ENCODE measurements at places on chromosomes 1 and 21.

GRCh38 chr1:206736878-206737728 is 33.5 kb upstream of the IL19 start:
- no peak for DNase-seq

DNA sequence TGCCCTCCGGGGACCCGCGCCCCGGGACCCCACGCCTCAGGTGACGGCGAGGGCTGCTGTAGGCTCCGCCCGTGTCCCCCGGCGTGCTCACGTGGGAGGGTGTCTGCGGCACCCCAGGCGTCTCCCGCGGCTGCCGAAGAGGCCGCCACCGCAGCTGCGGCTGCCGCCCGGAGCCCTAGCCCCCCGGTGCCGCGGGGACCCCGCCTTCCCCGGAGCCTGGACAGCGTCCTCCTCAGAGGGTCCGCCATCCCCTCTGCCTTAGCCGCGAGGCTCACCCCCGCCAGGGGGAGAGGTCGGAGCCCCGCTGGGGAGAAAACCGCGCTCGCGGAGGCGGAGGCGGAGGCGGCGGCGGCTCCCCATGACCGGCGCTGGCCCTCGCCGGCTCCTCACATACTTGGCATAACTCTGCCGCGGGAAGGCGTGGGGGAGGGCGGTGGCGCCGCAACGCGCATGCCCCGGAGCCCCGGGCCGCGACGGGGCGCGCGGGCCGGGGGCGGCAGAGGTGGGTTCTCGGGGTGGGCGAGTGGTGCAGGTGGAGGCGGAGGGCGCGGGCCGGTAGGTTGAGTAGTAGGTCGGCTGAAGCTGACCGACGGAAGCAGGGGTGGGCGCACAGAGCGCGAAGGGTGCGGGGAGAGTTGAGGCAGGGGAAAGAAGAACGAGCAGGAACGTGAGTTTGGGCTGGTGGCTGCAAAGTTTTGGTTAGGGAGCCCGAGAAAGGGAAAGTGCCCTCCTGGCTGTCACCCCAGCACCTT is 700 bp upstream of the SYDE2 start:
- peak; percentile 68 for DNase-seq

- DNase-seq: no peak
Measured at GRCh38 chr1:161084597-161084988, 4.8 kb downstream of the NECTIN4 start.

DNA sequence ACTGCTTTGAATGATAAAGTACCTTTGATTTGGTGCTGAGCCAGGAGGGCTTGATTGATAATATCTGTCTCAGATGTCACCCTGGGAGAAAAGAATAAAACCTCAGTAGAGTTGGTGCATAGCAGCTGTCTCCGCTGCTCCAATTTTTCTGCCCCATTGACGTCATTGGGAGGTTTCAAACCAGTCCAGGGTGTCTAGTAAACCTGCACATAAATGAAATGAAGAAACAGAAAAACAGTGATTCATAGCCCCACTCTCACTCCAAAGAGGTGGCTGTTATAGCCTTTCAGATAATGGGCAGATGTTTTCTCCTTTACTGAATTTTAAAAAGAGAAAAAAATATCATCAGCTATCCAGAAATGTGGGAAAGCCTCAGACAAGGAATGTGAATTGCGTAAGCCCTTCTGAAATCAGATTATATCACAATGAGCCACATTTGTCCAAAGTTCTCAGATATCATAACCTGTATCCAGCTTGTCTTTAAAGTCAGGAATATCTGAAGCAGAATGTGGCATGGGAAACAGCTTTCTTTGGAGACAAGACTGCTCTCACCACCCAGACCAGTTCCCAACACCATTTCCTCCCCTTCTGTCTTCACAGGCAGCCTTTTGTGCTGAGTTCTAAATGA is 351.3 kb upstream of the SGIP1 start:
- DNase-seq: peak; percentile 17

DNA sequence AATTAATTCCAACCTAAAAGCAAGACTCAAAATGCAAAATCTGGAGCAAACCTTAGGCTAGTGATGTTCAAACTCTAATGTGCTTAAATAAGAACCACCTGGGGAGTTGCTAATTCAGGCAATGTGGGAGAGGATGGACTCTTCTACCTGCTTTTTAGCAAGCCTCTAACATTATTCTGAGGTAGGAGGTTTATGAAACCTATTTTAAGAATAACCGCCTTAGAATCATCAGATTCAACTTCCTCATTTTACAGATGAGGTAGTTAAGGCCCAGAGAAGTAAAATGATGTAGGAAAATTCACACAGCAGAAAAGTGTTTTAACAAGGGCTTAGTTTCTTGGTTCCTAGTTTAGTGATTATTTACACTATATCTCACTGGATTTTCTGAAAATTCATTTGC is 8.6 kb upstream of the NTNG1 start:
- no peak for DNase-seq

DNA sequence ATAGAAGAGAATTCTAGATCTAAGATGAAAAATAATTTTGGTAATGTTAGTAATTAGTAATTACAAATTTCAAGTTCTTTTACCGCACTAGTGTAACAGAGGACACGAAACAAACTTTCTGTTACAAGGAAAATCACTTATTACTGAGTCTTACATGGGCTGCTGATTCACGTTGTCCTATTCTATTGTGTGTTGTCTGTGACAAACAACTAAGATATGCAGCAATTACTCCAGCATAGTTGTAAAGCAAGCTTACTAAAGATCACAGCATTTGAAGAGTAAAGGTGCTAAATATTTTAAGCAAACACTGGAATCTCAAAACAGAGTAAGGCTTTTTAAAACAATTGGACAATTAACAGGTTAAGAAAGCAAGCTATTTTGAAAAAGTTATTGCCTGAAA is 502.3 kb downstream of the KCNT2 start:
- no peak for DNase-seq

DNA sequence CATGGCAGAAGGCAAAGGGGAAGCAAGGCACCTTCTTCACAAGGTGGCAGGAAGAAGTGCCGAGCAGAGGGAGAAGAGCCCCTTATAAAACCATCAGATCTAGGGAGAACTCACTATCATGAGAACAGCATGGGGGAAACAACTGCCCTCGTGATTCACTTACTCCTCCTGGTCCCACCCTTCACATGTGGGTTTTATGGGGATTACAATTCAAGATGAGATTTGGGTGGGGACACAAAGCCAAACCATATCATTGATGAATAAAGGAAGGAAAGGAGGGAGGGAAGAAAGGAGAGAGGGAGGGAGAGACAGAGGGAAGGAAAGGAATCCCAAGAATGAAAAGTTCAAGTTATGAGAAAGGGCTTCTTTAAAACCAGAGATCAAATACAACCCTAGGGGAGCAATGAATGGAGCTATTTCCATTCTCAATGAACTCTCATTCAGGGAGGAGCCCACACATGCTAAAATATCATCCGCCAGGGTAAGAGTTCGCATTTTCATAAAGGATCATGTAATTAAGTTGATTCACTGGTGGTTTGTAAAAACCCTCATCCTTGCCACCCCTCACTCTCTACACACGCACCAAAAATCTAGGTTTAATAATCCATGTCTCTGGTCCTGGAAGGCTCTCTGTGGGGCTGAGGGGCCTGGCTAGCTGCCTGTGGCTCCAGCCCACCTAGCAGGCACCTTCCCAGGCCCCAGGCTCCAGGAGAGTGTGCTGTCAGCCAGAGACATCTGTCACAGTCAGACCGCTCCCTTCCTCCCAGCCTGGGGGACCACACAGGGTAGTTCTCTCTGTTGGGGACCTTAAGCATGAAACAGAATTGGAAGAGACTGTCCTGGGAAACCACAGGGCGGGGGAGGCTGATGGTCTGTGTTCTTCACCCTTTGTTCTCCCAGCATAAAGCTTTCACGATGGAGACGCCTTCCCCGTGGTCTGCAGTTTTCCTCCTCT is 94.0 kb downstream of the CCDC185 start:
- no peak for DNase-seq

DNA sequence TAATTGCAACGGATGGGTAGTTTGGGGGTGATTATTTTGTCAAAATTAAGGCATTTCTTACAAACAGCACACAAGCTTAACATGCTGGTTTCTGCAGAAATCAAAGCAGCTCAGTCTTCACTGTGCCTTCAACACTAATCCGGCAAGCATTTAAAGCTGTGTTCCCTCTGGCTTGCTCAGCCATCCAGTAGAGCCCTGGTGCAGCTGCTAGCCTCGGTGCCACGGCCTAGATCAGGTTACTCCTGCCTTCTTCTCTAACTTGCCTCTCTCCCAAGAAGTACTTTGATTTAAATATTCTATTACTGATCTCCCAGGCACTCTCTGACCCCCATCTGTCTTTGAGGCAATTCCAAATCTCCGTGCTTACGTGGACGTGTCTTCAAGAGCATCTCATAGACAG is 85.6 kb downstream of the GREM2 start:
- no peak for DNase-seq

- DNase-seq: peak; percentile 57
Measured at GRCh38 chr1:84853741-84854721, 39.0 kb downstream of the LPAR3 start.

DNA sequence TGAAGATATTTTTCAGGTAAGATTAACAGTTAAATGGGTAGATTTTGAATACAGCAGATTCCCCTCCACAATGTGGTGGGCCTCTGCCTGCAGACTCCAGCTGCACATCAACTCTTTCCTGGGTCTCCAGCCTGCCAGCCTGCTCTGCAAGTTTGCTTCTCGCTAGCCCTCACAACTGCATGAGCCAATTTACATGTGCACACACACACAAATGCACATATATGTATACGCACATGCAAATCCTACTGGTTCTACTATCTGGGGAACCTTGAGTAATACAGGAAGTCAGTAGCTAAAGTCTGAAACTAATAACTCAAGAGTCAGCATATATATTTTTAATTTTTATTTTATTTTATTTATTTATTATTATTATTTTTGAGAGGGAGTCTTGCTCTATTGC is 34.8 kb upstream of the QSOX1 start:
- DNase-seq: no peak

GRCh38 chr1:116951200-116951935 is 41.7 kb downstream of the PTGFRN start:
- no peak for DNase-seq

DNA sequence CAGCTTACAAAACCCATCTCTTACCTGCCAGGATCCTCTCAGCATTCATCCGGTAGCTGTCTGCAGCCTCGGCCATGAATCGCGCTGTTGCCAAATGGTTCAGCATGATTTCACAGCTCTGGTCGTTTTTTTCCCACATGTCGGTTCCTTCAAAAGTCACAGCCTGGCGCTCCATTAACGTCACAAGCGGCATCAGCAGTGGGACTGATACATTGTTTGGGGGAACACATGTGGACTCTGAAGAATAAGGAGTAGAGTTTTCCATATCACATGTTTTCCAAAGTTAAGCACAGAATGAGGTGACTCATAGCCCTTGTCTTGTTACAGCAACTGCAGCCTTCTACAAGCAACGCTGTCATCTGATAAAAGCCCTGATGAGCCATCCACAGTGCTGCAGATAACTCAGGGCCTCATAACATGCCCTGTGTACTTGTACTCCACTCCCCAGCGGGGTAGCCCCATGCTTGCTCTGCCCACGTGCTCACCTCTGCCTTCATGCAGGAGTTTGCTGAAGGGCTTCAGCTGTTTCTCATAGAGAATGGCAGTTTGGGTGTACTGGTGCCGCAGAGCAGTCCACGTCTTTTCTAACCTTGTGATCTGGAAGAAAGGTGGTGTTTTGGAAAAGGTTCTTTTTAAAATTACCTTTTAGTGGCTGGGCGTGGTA is 114.2 kb downstream of the BCAR3 start:
- DNase-seq: no peak

DNA sequence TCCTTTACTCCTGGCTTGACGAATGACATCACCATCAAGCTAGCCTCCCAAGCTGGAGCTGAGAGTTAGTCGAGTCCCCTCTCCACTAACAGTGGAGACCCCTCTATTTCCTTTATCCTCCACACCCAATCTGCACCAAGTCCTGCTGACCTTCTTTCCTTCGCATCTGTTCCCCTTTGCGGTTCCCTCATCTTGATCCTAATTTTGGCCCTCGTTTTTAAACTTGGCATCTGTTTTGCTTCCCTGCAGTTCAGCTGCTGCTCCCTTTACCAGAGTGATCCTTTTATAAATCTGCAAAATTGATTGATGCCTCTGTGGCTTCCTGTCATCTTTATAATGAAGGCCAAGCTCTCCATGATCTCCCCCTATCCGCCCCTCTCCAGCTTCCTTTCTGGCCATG is 49.0 kb upstream of the TSPAN2 start:
- no peak for DNase-seq

- DNase-seq: no peak
Measured at GRCh38 chr1:172324761-172325160, 95.7 kb upstream of the C1orf105 start.

DNA sequence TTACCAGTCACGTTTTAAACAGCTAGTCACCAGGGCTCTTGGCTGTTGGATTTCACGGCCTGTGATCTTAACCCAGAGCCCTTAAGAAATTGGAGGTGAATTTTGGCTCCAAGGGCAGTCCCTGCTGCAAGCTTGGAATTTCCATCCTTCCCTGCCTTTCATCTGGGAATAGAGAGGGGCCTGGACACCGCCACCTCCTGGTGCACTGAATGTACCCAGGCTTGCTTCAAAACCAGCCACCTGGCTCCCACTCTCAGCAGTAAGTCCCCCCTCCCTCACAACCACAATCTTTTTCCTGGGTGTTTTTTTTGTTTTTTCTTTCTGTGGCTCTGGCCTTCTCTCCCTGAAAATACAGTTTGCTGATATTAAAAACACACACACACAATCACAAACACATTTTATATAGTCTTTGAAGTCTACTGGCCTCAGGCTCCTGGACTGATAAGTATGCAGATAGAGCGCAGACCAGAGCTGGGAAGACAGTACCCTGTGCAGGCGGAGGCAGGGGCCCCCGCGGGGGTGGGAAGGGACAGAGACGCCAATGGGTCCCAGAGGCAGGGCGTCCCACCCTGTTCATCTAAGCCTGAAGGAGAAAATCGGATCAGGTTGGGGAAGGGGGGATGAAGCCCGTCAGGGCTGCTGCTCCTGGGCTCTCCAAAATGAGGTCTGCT is 65.8 kb upstream of the IGSF21 start:
- DNase-seq: no peak

- DNase-seq: no peak
Measured at GRCh38 chr1:151988405-151988923, 5.2 kb downstream of the S100A10 start.

- no peak for DNase-seq
Measured at GRCh38 chr1:54825696-54826095, 24.6 kb upstream of the TTC22 start.

DNA sequence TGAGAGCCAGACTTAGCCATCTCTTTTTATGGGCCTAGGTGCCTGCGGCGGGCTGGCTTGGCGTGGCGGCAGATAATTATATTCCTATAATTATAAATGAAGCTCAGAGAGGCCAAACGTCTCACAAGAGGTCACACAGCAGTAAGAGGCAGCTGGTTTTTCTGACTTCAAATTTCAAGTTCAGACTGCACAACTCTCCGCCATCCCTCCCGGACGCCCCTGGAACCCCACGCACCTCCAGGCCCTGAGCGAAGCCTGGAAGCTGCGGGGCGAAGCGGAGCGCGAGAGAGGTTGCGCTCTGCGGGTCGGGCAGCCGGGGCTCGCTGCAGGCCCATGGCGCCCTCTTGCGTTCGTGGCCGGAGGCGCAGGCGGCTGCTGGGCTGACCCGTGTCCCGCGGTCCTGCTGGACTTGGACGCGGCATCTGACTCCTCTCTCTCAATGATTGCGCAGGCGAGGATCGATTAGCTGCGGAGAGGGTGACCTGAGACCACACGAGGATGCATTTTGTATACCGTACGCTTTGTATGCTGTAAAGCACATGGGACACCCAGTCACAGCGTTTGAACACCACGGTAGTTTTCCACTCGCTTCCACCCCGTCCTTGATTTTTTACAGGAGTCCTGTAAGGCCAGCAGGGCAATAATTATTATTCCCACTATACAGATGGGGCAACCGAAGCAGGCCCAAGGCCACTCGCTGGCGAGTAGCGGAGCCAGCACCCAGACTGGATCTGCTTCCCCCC is 272.7 kb downstream of the FOXD2 start:
- DNase-seq: peak; percentile 40

All from stimulated activated CD4-positive, alpha-beta T cell treated with anti-CD3 and anti-CD28 coated beads, Interleukin-4, amount 100 ng/mL, for 4 hours (primary cell).